ENCODE measurements at places on chromosomes 5 and 9.

- no peak for DNase-seq
Observed at GRCh38 chr5:80659106-80659505, 4.3 kb upstream of the DHFR start.

GRCh38 chr9:133437753-133438531, 15.8 kb downstream of the ADAMTS13 start:
- no peak for DNase-seq

GRCh38 chr9:124457887-124458431, 7.7 kb downstream of the ADGRD2 start:
- DNase-seq = no peak

- peak; percentile 43 for DNase-seq
Observed at GRCh38 chr5:59893429-59894227, at the start of gene PDE4D. Gene PDE4D (minus strand): TSS chr5:59893726.

DNA sequence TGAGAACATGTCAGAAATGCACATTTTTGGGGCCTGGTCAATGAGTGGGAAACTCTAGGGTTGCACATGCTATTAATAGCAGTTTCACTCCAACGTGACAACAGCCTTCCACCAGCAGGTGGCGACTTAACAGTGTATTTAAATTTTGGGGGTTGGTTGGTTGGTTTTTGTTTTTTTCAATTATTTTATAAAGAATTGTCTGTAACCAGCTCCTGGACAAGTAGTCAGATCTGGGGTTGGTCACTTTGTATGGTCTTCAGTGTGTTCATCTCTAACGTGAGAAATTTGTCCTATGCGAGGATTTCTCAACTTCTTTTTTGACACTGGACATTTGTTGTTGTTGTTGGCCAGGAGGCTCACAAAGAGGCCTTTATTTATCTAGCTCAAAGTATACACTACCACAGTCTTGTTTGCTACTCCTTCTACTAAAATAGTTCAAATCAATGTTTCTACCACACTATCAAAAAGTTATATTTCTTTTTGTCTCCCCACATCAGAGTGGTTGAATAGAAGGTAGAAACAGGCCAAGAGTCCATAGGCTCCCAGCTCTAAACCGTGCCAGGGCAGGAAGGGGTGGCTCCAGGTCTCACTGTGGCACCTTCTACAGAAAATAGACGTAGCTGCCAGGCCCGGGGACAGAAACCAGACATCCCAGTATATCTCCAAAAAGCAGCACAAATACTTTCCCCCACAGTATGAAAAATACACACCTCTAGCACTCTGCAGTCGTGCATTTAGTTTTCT, 110.4 kb downstream of the TRPM6 start:
- no peak for DNase-seq

GRCh38 chr5:170571875-170572852, 68.3 kb downstream of the KCNIP1 start:
- DNase-seq = no peak

DNA sequence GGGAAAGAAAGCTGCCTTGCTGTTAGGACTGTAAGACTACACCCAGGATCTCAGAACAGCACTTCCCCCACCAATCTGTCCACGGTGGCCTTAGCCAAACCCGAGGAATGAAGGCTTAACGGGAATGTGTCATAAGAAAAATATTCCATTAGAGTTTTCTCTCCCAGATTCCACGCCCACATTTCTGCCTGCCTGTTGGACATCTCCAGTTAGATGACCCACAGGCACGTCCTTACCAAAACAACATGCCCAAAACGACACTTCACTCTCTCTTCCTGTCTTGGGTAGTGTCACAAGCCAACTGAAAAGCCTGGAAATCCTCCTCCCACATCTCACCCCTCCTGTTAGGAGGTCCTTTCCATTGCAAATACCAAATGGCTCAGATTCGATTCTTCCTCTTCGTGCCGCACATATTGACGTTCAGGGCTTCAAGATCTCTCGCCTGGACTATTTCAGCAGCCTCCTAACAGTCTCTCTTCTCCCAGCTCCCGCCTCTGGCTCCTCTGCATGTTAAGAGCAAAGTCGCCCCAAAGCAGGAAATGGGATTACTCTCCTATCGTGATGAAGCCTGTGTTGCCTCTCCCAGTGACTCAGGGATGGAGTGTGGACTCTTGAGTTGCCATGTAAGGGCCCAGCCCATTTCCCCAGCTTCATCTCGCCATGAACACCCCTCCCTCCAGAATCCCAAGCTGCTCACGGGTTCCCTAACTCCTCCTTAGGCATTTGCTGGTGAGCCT, 159.3 kb downstream of the NR3C1 start:
- peak; percentile 95 for DNase-seq

DNA sequence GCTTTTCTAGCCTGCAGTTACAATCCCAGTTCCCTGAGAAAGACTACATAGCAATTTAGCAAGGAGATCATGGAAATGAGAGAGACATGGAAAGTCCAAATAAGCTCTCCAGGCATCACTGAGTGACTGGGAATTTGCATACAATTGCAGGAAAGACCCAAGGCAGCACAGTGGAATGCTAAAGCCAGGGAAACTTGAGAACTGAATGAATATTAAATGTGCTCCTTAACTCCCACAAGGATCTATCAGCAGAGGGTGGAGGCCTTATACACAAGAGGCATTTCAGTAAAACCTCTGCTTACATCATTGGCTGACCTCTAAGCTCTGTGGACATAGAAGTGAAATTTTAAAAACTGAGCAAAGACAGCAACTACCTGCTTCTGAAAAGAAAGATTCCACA, 355.6 kb upstream of the DAB2 start:
- no peak for DNase-seq
